ENCODE measurements at places on chromosomes 11 and 22.
A peak's percentile ranks its signal among the peaks of the same experiment; 100 is the strongest.

- DNase-seq: no peak
Observed at GRCh38 chr22:46165977-46166376, 15.7 kb downstream of the PPARA start.

- no peak for DNase-seq
Observed at GRCh38 chr11:1927026-1927847, 7.7 kb downstream of the TNNT3 start.

- no peak for DNase-seq
Observed at GRCh38 chr22:49006207-49007012, 821.3 kb downstream of the BRD1 start.

GRCh38 chr11:31582697-31583096, 73.1 kb downstream of the ELP4 start:
- no peak for DNase-seq

GRCh38 chr11:119659971-119660723, 68.9 kb downstream of the NECTIN1 start:
- no peak for DNase-seq

DNA sequence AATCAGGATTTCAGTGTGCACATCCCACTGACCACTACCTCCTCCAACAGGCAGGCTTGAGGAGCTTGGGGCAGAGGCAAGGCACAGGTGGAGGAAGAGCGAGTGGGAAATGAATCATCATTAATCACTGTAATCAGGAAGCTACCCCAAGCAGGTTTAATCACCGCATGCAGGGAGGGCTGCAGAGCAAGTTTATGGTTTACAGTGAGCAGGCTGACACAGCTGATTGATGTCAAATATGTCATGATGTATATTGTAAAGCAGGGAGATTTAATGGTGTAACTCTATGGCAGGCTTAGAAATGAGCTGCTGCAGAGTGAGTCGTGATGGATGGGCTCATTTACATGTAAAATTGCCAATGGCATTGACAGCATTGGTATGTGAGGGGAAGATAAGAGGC, 441.0 kb downstream of the NTM start:
- no peak for DNase-seq

- DNase-seq: peak; percentile 24
Observed at GRCh38 chr11:17387811-17388210, 648 bp downstream of the KCNJ11 start.

DNA sequence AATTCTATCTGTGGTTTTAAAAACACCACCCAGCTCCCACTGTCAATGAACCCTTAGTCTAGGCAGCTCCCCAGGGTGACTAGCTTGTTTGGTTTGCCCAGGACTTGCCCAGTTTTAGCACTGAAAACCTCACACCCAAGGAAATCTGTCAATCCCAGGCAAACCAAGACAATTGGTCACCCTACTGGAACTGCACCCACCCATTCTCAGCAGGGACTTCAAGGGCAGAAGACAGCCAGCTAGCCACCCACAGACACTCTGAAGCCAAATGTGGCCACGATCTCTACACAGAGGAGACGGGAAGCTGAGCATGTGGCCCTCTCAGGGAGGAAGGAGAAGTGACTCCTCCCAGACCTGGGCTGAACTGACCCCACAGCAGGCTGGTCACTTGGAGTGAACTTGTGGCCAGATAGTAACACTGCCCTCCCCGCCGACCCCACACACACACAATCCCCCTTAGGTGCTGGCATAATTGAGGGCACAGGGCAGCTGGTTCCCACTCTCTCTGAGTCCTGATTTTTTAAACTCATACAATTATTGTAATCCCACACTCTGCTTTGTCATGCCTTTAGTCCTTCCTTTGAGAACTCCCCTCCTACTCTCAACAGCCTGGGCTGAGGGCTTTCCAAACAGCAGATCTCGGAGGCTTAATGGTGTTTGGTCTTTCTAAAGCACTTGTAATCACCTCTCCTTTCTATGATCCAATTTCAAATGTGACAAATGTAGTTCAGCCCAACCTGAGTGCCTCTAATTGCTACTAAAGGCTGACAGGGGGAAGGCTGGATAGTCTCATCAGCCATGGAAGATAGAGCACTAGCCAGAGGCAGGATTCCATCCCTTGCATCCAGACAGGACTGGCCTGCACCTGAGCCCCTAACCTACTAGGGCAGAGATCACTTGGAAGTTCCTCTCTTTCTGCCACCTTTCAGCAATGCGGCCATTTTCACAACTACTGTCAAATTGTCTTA, 74.7 kb upstream of the DRD2 start:
- peak; percentile 97 for DNase-seq

DNA sequence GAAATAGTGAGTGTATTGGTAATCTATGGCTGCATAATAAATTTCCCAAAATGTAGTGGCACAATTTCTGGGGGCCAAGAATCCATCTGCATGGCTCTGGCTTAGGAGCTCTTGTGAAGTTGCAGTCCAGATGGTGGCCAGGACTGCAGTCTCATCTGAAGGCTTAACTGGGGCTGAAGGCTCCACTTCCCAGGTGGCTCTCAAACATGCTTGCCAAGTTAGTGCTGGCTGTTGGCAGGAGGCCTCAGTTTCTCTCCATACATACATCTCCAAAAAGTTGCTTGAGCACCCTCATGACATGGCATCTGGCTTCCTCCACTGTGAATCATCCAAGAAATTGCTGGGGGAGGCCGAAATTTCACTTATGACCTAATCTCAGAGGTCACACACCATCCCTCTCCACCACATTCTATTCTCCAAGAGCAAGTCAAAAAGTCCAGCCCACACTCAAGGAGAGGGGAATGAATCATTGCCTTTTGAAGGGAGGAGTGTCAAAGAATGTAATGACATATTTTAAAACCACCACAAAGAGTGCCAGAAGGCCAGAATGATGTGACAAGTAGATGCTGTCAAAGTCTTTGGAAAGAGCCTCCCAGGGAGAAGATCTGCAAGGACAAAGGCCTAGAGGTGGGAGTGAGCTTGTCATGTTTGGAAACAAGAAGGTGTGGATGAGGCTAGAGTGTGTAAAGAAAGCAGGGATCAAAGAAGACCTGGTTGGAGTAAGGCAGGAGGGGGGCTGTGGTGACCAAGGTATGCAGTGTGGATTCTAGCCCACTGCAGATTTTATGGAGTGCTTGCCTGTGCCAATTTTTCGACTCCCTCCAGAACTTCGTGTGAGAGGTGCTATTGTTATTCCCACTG, 566.2 kb downstream of the MIAT start:
- DNase-seq: no peak

GRCh38 chr11:84234011-84234410, 947.8 kb upstream of the CCDC90B start:
- no peak for DNase-seq

DNA sequence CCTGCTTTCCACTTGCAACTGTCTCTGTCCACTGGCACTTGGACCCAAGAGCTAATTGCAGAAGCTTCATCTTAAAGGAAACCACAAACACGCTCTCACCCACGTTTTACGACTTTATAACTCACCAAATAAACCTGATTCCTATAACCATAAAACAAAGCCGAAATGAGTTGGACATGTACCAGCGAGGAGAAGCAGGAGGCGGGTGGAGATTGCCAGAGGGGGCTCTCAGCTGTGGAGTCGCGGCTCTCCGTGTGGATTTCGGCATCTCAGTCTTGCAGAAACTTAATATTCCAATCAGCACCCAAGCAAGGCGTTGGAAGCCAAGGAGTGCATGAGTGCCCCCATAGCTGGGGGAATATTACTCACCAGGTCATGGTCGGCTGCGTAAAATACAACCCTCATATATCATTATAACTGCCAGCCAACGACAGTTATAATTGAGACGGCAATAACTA, 483.6 kb downstream of the MN1 start:
- no peak for DNase-seq

- DNase-seq: no peak
Observed at GRCh38 chr11:134228625-134229024, 4.2 kb downstream of the VPS26B start.

DNA sequence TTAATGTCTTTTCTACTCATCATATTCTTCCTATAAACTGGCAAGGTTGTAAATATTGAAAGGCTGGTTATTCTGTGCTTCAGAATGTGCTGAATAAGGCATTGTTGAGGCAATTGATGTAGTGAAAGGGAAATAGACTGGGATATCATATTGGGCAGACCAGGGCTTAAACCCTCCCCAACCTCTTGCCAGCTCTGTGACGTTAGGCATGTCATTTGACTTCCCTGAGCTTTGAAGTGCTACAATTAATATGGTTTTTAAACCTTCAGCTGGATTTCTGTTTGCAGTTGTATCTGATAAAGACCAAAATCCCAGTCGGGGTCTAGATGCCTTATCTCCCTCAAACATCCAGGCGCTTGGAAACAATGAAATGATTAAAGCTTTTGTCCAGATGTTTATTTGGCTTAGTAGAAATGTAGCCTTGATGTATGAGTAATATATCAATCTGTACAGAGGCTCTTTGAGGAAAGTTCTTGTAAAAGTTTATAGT, 208.1 kb downstream of the DBX1 start:
- no peak for DNase-seq

DNA sequence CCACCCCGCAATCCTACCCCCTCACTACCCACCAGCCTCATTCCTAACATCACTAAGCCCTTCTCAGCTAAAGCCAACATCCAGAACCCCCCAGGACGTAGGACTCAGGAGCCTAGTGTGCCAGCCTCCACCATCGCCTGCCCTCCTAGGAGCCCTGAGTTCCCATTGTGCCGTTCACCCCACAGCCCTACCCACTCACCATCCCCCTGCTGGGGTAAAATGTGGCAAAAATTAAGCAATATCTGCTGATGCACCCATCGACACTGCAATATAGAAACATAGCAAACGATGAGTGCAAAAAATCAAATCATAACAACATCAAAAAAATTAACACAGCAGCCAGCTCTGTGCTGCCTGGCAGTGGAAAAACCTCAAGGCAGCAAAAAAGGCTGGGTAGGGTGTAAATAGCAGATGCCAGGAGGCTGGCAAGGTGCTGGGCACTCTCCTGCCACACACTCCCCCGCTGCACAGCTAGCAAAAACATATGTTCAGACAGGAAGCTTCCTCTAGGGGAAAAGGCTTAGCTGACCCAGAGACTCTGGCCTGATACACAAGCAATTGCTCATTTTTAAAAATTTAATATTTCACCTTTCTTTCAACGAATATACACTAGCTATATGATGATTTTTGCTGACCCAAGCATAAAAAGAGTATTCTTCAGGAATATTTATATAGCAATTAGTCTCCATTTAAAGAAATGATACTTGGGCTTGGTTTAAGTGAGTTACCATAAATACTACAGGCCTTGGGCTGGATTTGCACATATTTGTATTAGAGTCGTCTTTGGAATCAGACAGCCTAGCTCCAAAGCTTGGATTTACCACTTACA, 33.8 kb downstream of the PRDM10 start:
- peak; percentile 32 for DNase-seq

DNA sequence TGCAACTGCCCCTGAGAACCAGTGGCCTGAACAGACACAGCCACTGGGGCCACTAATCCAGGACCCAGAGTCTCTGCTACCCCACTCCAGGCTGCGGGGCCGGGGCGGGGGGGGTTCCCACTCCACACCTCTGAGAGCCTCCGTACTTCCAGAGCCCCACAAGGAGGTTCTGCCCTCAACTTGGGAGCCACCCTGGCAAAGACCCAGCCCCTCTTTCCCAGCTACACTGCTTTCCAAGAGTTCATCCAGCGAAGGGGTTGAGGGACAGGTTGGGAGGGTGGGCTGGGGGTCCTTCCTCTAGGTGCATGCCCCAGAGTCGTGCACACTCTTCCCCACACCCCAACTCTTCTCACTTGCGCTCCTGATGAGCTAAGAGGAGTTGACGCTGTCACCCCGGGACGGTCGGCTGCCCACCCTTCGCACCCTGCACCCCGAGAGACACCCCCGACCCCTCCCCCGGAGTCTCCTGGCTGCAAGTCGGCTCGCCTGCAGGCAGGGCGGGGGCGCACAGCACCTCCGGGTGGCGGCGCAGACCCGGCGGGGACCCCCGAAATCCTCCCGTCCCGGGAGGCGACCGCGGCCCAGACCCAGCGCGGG, 531 bp downstream of the RAB3IL1 start:
- DNase-seq: no peak

GRCh38 chr11:78295991-78296930, 107.5 kb downstream of the USP35 start:
- no peak for DNase-seq

DNA sequence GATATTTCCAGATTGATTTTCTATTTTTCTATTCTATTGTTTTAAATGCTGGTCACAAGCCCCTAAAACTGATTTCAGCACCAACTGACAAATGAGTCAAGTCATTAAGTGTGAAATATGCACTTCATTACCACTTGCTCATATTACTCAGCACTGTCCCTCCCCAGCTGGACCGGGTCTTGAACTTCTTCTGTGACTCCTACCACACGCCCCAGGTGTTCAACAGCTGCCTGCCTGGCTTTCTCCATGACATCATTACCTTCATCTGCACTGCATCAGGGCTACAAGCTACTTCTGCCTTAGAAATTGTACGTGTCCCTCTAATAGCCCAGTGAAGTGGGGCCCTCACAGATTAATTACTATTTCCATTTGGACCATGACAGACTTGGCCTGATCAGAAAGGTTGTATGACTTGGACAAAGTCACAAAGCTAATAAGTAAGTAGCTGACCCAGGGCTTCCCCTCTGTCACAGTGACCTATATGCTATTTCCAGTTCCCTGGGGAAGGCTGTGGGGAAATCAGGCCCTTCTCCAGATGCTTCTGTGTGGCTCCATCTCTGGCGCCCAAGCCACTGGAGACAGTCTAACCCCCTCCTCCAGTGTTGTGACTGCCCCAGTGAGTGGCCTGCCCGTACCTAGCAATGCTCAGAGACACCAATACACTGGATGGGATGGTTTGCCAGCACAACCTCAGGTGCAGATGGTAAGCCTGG, 18.1 kb downstream of the TBC1D10A start:
- DNase-seq: no peak

GRCh38 chr22:29503811-29504372, 23.9 kb downstream of the NEFH start:
- peak; percentile 44 for DNase-seq

GRCh38 chr11:8356721-8357504, 93.2 kb upstream of the LMO1 start:
- DNase-seq: no peak

GRCh38 chr22:38080850-38081635, 2.9 kb downstream of the SLC16A8 start:
- no peak for DNase-seq

- no peak for DNase-seq
Observed at GRCh38 chr11:20047006-20047768, 113.1 kb downstream of the DBX1 start.

DNA sequence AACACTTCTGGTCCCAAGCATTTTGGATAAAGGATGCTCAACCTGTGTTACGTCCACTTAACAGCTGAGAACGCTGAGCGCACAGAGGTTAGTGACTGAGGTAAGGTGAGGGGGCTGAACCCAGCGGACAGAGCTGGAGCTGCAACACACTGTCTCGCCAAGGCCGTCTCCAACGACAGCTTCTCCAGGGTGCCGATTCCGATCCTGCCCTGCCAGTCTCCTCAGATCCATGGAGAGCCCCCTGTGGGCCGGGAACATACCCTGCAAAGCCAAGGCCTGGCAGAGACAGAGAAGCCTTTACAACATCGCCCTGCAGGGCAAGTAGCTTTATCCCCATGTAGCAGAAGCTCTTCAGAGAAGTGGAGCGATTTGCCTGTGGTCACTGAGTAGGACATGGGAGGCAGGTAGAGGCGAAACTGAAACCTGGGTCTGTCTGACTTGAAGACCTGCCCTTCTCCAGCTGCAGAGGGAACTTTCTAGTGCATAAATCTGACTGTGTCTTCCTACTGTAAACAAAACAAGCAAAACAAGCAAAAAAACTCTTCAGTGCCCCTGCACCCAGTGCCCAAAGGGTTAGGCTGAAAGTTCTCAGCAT, 72.8 kb downstream of the SCUBE1 start:
- DNase-seq: no peak

Data from inflammatory macrophage (primary cell).